ENCODE measurements at places on chromosomes 2 and 18.
A peak's percentile ranks its signal among the peaks of the same experiment; 100 is the strongest.

GRCh38 chr2:11752906-11753305, 6.5 kb downstream of the LPIN1 start:
- no peak for DNase-seq

- no peak for DNase-seq
Measured at GRCh38 chr2:17717666-17718065, 35.9 kb downstream of the SMC6 start.

DNA sequence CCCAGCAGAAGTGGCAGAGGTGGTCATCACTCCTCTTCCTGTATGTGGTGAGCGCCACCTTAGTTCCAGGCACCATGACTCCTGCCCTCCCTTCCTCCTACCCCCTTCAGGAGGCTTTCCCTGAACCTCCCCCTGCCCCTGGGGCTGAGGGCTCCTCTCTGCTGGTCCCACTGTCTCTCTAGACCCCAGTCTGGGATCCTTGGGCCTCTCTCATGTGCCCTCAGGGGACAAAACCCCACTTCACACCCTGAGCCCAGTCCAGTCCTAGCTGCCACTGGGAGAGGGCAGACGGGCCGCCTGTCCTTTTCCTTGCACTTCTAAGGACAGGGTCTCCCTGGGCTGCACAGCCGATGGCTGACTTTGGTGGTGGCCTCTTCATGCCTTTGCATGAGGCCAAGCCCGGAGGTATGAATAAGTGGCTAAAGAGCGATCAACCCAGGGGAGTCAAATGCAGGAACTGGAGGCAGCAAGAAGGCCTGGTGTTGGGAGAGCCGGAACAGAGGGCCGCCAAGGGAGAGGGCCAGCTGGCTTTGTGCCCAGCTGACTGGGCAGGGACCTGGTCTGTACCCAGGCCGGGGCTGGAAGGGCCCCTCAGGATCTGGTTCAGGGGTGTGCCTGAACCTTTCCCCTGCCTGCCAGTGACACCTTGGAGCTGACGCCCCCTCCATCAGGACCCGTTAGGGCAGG, 29.5 kb downstream of the GLI2 start:
- DNase-seq: no peak

- no peak for DNase-seq
Measured at GRCh38 chr18:35653392-35654135, 72.0 kb downstream of the GALNT1 start.

- no peak for DNase-seq
Measured at GRCh38 chr18:3814816-3815215, 364.8 kb downstream of the TGIF1 start.

DNA sequence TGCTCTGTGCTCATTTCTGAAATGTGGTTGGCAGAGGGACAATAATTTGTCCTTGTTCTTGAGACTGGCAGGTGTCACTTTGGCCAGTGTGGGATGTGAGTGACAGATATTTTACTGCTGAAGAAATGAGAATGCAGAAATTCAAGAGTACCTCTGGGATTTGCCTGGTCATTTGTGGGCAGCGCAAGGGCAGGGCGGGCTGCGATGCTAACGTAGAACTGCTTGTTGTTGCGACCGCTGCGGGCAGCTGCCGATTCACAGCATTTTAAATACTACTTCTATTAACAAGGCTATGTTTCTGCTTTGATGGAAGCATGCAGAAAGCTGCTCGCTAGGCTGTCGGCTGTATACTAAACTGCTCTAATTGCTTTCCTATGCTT, 268.6 kb downstream of the FIGN start:
- no peak for DNase-seq

DNA sequence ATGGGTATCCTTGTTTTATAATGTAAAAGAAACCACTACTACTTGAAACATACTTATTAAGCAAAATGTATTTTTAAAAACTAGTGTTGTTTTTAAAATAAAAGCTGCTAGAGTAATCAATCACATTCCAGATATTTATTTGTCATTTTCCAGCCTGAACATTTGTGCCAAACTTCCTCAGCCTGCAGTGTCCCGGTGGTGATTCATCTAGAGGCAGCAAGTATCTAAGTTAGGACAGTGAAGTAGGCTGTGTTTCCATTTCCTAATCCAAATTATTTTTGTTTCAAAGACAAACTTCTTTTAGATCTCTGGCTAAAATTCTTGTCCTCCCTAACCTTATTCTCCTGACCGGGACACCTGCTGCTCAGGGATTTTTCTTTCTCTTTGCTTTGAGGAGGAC, 12.8 kb upstream of the GCG start:
- no peak for DNase-seq

GRCh38 chr2:12971581-12972365, 255.0 kb downstream of the TRIB2 start:
- DNase-seq: no peak

GRCh38 chr2:150133623-150134022, 353.8 kb downstream of the RND3 start:
- no peak for DNase-seq

DNA sequence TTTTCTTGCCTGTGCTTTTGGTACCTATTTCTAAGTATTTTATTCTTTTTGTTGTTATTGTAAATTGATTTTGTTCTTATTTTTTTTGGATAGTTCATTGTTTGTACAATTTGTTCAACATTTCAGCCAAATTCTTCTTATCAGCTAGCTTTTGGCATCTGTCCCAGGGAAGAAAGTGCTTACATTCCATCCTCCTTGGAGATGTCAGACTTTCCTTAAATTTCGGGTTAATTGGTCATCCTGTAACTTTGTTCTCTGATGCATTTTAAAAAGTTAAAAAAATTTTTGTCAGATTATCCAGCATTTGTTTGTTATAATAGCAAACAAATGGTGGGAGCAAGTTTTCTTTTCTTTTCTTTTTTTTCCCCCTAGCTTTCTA, 60.3 kb downstream of the PTH2R start:
- DNase-seq: no peak

DNA sequence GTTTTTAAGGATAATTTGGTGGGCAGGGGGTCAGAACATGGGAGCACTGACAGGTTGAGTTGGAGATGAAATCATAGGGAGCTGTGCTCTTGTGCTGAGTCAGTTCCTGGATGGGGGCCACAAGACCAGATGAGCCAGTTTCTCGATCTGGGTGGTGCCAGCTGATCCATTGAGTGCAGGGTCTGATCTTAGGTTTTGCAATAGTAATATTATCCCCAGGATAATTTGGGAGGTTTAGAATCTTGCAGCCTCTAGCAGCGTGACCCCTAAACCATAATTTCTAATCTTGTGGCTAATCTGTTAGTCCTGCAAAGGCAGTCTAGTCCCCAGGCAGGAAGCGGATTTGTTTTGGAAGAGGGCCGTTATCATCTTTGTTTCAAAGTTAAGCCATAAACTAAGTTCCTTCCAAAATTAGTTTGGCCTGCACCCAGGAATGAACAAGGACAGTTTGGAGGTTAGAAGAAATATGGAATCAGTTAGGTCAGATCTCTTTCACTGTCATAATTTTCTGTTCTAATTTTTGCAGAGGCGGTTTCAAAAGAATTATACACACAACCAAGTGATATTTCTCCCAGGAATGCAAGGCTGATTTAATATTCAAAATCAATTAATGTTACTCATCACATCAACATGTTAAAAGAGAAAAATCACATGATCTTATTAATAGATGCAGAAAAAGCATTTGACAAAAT, 23.0 kb downstream of the DBI start:
- DNase-seq: no peak

- DNase-seq: no peak
Measured at GRCh38 chr18:64103986-64104385, 44.9 kb downstream of the LINC00305 start.

DNA sequence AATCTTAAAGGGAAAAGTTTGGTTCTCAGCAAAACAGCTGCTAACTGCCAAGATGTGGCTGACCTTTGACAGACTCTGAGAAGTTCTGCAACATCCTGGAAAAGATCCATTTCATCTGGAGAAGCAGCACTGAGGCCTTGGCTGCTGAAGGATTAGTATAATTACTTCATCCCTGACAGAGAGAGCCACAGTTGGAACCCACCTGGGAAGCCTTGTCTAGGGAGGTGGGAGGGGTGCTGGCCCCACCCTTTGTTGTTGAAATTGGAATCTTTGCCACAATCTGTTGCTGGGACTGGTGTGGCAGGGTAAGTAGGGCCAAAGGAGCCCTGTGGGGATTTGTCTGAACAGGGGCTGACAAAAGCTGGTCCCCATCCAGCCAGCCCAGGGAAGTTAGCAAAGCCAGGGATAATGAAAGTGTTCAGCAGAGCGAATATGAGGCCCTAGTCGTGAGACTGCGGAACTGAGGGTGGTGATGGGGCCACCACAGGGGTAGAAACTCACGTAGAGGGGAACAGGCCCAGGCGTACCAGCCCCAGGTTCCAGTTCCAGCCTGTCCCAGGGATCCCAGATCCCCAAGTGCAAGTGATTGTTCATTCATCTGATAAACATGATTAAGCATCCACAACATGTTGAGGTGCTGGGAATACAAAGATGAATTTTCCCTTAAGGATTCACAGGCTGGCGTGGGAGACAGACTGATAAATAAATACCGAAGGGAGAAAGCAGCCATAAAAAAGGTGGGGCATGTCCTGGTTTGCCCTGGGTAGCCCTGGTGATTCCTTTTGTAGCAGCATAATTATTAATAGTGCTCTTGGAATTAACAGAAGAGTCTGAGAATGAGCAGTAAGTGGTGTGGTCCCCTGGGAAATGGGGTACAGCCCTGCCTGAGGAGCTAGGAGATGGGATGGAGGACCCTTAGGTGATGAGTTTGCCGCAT, 60.0 kb downstream of the MYO1B start:
- no peak for DNase-seq

GRCh38 chr2:17539611-17540092, 844 bp upstream of the VSNL1 start:
- DNase-seq: no peak

DNA sequence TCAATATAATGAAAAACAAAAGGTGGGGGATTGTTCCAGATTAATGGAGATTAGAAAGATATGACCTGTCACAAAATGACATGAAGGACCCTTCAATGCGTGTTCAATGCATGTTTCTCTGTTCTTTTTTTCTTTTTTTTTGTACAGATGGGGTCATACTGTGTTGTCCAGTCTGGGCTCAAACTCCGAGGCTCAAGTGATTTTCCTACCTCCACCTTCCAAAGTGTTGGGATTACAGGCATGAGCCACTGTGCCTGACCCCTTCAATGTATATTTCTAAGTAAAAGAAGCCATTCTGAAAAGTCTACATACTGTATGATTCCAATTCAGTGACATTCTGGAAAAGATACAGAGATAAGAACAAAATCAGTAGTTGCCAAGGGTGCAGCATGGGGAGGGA, 32.8 kb downstream of the C2orf76 start:
- DNase-seq: no peak

- DNase-seq: no peak
Measured at GRCh38 chr2:113166187-113166645, 7.6 kb upstream of the PSD4 start.

- no peak for DNase-seq
Measured at GRCh38 chr2:12421046-12421445, 295.7 kb upstream of the TRIB2 start.

DNA sequence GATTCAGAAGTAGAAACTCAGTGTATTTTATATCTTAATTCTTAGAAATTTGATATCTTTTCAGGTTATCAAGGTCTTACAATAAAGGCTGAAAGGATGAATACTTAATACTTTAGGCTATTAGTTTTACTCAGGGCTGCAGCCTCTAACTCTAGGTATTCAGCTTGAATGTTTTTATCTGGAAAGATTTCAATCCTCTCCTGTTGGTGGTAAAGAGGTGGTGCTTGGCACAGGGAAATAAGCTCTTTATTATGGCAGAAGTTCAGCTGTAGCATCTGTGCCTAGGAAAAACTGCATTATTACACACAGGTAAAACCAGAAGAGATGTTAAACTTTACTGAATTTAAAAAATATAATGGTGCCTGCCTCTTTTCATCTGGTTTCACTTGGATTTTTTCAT, 11.1 kb downstream of the ACVR2A start:
- no peak for DNase-seq

- DNase-seq: no peak
Measured at GRCh38 chr18:26840965-26841364, 24.5 kb downstream of the AQP4 start.

- peak; percentile 25 for DNase-seq
Measured at GRCh38 chr2:54568876-54569321, 112.8 kb downstream of the SPTBN1 start.

GRCh38 chr2:219125225-219125885, 35.3 kb downstream of the NHEJ1 start:
- no peak for DNase-seq

DNA sequence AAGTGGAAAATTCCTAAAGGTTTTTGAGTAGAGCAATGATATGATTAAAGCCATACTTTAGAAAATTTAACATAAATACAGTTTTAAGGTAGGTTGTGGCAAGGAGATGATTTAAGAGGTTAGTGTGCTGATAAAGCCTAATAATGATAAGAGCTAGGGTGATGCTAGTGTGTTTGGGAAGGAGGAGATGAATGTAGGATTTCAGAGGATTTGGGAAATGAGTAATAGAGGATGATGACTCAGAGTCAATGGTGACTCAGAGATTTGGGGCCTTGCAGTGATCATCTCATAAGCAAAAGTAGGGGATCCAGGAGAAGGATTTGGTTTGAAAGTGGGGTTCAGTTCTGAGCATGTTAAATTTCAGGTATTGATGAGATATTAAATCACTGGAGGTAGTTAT, 23.3 kb downstream of the STAMBP start:
- no peak for DNase-seq

DNA sequence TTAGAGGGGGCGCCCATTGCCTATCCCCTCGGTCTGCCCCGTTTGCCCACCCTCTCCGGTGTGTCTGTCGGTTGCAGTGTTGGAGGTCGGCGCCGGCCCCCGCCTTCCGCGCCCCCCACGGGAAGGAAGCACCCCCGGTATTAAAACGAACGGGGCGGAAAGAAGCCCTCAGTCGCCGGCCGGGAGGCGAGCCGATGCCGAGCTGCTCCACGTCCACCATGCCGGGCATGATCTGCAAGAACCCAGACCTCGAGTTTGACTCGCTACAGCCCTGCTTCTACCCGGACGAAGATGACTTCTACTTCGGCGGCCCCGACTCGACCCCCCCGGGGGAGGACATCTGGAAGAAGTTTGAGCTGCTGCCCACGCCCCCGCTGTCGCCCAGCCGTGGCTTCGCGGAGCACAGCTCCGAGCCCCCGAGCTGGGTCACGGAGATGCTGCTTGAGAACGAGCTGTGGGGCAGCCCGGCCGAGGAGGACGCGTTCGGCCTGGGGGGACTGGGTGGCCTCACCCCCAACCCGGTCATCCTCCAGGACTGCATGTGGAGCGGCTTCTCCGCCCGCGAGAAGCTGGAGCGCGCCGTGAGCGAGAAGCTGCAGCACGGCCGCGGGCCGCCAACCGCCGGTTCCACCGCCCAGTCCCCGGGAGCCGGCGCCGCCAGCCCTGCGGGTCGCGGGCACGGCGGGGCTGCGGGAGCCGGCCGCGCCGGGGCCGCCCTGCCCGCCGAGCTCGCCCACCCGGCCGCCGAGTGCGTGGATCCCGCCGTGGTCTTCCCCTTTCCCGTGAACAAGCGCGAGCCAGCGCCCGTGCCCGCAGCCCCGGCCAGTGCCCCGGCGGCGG, 1.7 kb downstream of the MYCN start:
- no peak for DNase-seq

- no peak for DNase-seq
Measured at GRCh38 chr2:123688231-123688940, 336.7 kb upstream of the CNTNAP5 start.

DNA sequence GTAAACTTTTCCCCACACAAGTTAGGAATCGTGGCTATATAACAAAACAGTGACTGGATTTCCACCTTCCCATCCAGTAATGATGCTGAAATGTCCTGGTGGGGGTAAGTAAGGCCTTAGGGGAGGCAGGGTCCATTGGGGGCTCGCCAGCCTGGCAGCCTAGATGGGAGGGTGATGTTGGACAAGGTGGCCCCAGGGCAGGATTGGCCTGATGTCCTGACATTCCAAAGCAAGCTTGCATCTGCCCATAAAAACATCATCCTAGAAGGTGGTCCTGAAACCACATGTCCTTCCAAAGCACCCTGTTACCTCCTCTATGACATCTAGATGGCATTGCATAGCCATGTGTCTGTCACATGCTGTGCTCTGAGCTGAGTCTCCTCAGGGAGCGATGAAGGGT, 54.1 kb upstream of the RAB6C start:
- no peak for DNase-seq
